ENCODE measurements at places on chromosomes 4 and X.

DNA sequence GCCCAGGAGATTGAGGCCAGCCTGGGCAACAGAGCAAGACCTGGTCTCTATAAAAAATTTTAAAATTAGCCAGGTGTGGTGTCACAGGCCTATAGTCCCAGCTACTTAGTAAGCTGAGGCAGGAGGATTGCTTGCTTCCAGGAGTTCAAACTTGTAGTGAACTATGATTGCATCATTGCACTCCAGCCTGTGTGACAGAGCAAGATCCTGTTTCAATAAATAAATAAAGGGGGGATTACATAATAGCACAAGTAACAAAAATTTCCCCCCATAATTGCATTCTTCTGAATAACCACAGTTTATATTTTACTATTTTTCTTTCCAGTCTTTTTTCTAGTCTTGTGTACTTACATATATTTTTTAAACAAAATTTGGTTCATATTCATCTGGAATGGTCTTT is 135.6 kb downstream of the CHIC2 start:
- no peak for DNase-seq

DNA sequence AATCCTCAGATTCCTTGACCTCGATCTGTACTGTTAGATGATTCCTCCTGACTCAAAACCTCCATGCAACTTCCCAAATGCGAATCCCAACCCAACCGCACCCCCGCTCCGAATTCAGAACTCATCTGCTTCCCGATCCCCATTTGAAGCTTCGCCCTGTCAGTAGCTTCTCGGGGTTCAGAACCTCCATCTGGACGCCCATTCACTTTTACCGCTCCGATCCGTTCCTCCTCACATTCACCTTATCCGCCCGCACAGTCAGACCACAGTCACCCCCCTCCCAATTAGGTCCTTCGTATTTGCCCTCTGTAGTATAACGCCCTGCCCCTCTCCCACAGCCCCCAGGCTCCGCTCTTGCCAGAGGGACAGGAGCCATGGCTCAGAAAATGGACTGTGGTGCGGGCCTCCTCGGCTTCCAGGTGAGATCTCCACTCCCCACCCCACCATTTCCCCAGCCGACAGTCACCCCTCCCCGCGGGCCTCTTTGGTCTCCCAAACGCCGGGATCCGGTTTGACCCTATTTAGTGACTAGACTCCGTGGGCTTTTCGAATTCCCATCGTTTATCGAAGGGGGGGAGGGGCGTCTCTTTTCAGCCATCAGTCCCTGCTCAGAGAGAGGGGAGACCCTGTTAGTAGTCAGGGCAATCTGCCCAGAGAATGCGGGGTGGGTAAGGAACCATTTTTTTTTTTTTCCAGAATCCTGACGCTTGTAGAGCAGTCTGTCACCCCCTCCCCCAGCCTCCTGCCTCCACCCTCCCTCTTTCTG is 691 bp downstream of the MAGED1 start:
- peak; percentile 20 for DNase-seq

DNA sequence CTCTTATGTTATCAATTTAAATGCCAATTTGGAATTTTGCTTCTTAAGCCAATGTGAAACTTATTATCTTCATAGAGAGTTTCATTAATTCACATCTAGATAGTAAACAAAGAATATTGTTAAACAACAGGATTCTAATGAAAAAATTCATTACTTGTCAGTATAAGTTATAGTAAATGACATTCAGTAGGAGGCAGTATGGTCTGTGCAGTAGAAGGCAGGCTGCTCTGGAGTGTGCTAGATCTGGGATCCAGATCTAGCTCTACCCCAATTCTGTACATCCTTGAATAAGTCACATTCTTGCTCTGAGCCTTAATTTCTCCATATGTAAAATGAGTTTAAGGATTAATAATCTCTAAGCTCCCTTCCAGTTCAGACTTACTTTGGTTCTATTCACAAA is 202.7 kb upstream of the POU3F4 start:
- no peak for DNase-seq

DNA sequence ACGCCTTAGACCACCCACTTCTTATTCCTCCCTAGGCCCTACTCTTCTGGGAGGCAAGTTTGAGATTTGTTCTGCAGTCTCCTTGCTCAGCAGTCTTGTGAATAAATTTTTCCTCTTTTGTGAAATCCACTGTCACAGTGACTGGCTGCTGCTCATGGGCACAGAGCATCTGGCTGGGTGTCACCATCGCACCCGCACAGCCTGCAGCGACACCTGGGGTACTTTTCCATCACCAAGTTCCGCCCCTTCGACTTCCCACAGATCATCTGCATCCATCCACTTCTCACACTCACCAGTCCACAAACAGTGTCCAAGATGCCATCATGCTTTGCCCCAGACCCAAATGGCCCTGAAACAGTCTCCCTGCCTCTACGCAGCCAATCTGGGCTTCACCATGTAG is 36.4 kb upstream of the AFAP1 start:
- no peak for DNase-seq

- no peak for DNase-seq
These were observed 144.9 kb downstream of the STIM2 start for GRCh38 chr4:27005501-27005900.

- no peak for DNase-seq
These were observed 8.8 kb upstream of the FAM9C start for GRCh38 chrX:13053171-13053570.

DNA sequence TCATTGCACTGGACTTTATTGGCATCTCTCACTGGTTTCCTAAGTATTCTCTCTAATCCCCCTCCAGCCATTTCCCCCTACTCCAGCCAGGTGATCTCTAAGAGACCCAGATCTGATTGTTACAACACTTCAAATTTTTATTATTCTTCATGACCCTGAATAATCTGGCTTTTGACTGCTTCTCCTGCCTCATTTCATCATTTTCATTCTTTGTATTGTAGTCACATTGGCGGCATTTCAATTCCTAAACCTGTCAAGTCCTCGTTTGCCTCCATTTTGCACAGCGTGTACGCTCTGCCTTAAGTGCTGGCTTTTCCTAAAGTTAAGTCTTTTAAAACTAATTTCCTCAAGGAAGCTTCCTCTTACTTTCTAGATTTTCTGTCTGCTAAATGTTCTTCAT is 31.6 kb downstream of the UBE2K start:
- no peak for DNase-seq

DNA sequence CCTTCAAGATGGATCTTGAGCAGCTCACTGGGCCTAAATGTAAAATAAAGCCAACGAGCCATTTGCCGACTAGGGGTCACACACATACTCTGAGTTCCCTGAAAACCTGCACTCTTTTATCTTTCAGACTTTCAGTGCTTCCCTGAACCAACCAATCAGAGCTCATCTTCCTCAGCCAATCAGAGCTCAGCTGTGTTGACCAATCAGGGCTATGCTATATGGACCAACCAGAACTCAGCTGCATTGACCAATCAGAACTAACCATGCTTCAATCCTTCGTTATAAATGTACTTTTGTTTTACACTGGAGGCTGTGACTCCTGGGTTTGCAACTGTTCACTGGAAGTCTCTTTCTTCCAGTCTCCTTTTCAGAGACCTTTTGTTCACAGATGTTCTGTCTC is 19.3 kb downstream of the SLC25A53 start:
- no peak for DNase-seq

- DNase-seq = no peak
These were observed 14.0 kb upstream of the ARHGAP10 start for GRCh38 chr4:147717878-147718277.

Data from SW480 (cell line).